NCI-H187 treated with DMSO at 0.1 percent for 48 hours (cell line): ENCODE measurements at places on chromosomes 2 and 18.

DNA sequence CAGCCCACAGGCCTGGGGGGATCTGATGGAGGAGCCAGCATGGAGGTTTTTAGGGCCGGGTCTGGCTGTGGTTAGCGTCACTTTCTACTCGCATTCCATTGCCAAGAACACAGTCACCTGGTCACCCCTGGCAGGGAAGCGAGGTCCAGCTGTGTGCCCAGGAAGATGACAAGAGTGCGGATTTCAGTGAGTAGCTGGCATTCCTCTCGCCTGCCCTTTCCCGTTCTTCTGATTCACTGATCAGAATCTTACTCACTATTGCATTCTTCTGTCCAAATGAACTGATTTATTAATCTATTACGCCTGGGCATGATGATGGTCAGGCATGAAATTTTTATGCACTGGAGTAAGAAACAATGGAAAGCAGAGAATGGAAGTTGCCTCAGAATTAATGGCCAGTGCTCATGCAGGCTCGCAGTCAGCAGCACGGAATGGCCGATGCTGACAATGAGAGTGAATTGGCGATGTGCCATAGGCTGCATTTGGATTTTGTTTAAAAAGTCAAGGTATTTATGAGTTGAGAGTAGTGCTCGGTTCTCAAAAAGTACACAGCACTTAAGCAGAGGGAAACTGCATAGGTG lies 76.4 kb upstream of the MGAT5 start:
- DNase-seq = no peak

- DNase-seq = no peak
These were observed 250.9 kb downstream of the PIEZO2 start for GRCh38 chr18:10898417-10898974.

DNA sequence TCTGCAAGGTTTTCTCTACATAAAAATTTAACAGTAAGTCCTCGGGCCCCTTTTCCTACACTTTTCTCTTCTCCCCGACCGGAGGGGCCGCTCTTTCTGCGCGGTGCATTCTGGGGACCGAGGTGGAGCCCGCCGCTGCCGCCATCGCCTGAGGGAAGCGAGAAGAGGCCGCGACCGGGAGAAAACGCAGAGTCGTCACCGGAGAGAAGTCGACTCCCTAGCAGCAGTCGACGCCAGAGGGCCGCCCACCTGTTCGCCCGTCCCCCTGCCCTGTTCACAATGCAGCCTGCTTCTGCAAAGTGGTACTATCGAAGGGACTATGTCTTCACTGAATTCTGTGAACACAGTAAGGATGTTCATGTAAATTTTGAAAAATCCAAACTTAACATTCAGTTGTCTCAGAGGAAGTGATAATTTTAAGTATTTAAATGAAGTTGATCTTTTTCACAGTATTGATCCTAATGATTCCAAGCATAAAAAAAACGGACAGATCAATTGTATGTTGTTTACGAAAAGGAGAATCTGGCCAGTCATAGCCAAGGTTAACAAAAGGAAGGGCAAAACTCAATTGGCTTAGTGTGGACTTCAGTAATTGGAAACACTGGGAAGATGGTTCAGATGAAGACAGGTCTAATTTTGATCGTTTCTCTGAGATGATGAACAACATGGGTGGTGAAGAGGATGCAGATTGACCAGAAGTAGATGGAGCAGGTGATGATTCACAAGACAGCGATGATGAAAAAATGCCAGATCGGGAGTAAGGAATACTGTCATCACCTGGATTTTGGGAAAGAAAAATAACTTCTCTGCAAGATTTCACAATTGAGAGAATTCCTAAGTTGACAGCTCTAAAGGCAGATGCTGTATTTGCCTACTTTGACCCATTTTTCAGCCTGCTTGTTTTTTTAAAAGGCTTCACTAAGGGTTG lies 55.8 kb downstream of the ASXL2 start:
- DNase-seq = no peak

DNA sequence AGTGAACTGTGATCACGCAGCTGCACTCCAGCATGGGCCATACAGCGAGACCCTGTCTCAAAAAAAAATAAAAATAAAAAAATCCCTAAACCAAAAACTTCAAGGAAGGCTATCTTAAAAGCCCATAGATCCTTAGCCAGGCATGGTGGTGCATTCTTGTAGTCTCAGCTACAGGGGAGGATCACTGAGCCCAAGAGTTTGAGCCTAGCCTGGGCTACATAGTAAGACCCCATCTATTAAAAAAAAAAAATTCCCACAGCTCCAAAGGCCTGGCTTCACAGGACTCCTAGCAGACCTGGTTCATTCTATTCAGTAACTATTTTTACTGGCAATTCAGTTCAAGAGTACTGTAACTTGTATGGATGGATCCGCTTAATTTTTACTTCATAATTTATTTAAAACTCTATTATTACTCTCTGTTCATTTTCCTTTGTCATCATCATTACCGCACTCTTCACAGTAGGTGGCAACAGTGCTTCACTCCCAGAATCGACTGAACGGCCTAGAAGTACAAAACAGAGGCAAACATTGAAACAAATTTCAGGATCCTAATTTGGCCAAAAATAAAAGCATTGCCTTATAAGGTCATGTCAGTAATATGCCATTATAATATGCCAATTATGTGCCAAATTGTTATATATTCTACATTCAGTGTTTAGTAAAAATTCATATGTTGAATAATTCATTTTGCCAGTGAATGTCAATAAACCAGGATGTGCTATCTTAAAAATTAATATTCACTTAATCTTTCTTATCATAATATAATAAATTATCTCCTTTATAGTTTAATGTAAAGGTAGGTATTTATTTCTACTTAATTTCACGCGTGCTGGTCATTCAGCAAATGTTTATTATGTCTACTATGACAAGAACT lies 14.3 kb upstream of the STAM2 start:
- DNase-seq = no peak

GRCh38 chr2:187478719-187479118 lies 30.7 kb upstream of the CALCRL start:
- DNase-seq = no peak

GRCh38 chr18:3960142-3960541 lies 495.0 kb downstream of the DLGAP1 start:
- no peak for DNase-seq

DNA sequence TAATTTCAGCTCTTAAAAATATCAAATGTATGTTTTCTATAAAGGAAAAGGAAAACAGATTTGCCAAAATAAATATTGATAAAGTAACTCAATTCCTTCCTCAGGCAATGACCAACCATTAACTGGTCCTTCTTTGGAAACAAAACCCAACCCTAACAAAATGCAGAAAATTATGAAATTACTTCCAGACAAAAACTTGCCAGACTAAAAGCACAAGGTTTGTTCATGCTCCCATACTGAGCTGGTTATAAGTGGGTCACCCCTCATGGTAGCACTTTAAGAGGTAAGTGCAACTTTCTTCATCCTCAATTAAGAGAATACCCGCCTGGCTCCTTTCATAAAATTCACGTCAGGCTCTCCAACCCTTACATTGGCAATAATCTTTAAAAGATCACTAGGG lies 31.1 kb upstream of the TTC32 start:
- no peak for DNase-seq

GRCh38 chr2:240359695-240360094 lies 75.8 kb upstream of the GPC1 start:
- DNase-seq = no peak

- DNase-seq = no peak
These were observed 30.4 kb upstream of the GREB1 start for GRCh38 chr2:11503354-11503927.

GRCh38 chr2:3435445-3435844 lies 56.0 kb downstream of the TRAPPC12 start:
- peak; percentile 46 for DNase-seq

DNA sequence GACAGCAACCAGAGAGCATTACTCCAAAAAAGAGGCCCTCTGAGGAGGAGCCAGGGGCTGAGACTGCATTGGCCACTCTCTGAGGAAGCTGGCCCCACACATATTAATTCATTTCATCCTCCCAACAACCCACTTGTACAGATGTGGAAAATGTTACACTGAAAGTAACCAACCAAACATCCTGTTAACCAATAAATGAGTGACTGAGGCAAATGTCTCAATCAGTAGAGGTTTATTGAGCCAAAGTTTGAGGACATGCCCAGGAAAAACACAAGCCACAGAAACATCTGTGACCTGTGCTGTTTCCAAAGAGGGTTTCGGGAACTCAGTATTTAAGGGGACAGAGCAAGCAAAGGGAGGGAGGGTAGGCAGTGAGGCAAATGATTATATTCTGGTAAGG lies 53.0 kb downstream of the SKA1 start:
- DNase-seq = no peak

DNA sequence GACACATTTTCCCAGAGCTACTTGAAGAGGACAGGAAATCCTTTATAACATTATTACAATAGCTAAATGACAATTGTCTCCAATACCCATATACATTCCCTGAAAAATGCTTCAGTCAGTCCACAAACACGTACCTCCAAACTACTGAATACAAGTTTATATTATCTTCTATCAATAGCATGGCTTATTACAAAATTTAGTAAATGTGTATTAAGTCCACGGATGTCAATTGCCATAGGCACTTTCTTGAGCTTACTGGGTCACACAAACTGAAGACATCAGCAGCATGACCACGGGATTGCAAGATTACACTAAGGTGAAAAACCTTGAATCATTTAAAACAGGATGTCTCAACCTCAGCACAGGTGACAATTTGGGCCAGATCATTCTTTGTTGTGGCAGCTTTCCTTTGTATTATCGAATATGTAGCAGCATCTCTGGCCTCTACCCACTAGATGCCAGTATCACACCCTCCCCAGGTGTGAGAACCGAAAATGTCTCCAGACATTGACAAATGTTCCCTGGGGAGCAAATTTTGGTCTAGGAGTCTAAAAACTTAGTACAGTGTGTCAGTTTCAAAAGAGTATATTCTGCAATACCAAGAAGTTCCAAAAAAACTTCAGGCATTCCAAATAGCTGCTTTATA lies 1.4 kb downstream of the MBD2 start:
- no peak for DNase-seq

DNA sequence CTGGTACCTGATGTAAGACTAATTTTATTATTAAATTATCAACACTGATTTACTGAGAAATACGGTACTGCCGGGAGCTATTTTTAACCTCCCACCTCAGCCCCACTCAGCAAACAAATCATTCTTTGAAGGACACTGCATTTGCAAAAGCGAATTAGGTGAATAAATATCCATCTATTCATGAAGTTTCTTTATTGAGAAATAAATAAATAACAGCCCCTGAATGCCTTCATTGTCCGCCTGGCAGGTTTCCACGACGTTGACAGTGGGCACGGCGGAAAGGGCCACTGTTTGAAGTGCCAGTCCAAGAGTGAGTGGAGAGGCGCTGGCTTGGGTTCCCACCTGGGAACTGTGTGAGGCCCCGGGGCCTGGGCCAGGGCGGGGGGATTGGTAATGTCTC lies 15.7 kb downstream of the C1QL2 start:
- DNase-seq = no peak

- DNase-seq = no peak
These were observed 1036.5 kb upstream of the CNTNAP5 start for GRCh38 chr2:122988395-122989221.

DNA sequence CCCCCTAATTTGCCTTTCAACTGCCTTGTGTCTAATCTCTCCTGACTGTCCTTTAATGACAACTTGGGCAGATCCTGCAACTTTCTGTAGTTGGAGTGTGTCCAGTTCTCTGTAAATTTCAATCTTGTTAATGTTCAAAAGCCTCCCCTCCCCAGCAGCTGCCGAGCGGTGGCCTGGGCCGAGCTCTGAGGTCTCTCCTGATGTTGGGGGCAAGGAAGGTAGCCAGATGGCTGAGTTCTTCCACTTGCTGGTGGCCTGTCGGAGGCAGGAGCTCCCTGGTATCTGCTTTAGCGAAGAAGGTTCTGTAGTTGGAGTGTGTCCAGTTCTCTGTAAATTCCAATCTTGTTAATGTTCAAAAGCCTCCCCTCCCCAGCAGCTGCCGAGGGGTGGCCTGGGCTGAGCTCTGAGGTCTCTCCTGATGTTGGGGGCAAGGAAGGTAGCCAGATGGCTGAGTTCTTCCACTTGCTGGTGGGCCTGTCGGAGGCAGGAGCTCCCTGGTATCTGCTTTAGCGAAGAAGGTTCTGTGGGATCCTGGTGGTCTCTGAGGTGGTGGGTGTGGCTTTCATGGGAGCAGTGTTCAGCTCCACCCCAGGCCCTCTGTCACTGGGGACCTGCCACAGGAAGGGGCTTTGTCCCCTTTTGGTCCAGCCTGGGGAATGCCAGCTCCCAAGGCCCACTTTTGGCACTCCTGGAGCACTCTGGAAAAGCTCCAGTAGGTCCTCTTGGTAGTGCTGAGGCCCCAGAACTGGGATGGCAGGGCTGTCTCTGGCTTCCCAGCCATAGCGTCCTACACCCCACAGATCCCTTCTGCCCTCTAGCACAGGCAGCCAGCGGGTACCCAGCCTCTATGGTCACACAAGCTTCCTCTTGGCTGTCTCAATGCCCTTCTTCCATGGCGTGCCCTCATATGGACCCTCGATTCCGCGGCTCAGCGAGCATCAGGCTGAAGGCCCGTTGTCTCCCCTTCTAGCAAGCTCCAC lies 211.9 kb downstream of the ALPK2 start:
- no peak for DNase-seq

DNA sequence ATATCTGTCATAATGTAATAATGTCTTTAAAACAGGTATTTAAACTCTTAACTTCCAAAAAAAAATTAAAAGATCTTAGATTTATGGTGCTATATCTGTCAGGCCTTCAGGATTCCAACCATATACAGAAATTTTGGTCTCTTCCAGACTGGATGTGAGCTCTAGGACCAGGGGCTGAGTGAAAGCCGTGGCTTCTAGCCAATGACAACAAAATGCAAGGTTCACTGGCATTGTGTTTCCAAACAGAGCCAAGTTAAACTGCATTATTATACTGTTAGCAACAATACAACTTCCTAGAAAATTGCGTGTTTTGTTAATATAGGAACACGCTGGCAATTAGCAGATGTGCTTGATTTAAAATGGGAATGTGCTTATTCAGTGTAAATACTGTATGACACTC lies 809.8 kb upstream of the SOX11 start:
- DNase-seq = no peak

DNA sequence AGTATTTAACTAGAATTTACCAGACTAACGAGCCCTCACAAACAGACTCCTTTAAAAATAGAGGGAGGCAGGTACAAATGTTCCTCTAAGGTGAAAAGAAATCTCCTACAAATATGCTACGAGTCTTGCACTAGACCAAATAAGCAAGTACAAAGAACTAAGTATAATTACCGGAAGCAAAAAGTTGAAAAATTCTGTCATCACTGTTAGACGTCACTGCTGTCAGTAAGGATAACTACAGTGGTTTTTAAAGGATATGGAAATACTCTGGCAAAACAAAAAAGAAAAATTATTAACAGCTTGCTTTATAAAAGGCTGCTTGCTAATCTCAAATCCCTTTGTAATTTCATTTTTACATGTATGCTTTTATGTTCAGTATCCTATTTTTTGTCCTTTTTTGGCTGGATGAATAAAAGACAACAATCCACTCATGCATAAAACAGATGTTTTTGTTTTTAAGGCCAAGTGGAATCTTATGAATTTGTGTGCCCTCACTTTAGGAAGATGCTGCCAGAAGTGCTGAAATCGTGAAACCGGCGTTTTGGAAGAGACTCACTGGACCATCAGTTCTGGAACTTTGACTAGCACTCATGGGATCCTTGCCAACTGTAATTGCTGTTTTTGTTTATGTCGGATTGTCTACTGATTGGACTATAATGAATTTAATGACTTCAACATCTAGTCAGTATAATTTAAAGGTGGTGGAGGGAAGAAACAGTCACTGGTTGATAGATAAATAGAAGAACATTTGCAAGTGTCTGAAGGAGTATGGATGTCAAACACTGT lies 6.7 kb downstream of the ZNF521 start:
- DNase-seq = no peak
